T-helper 9 cell (primary cell): ENCODE measurements at places on chromosomes 4 and X.
A peak's percentile ranks its signal among the peaks of the same experiment; 100 is the strongest.

- DNase-seq, result peak; percentile 9
Measured at GRCh38 chr4:185128272-185129119, 14.6 kb upstream of the SLC25A4 start.

DNA sequence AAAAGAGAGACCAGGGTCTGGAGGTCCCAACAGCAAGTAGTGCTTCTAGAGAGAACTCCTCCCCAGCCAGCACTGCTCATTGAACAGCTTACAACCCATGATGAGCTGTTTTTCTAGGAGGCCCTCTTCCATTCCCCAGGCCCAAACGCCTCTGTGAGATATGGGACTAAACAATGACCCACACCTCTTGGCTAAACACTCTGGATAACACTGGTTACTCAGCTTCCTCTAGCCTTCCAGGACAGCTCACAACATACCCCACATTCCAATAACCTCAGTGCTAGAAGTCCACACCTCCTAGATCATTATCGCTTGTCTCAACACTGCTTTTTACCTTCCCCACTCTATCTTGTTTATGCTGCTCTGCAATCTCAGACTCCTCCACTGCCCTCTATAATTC is 35.4 kb upstream of the PGRMC2 start:
- no peak for DNase-seq

DNA sequence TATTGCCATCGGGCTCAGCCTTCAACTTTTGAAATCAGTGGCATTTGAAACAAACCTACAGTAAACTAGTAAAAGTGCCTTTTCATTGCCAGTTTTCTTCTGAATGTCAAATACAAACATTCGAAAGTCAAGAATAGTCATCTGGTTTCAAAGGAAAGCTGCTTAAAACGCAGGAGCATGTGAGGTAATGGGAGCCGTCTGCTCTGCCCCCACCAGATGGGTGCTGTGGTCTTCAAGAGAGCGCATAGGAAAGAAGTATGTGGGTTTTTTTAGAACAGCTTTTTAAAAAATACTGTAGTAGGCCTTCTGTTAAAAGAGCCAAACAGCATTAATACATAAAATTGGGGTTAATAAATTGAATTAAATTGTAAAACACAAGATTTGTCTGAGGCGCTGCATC is 88.6 kb downstream of the STOX2 start:
- DNase-seq, result no peak

GRCh38 chr4:43253541-43253940 is 361.0 kb downstream of the GRXCR1 start:
- DNase-seq, result no peak

GRCh38 chr4:115213716-115214115 is 100.3 kb upstream of the NDST4 start:
- no peak for DNase-seq

GRCh38 chr4:145904413-145905177 is 34.0 kb downstream of the ZNF827 start:
- DNase-seq, result no peak

DNA sequence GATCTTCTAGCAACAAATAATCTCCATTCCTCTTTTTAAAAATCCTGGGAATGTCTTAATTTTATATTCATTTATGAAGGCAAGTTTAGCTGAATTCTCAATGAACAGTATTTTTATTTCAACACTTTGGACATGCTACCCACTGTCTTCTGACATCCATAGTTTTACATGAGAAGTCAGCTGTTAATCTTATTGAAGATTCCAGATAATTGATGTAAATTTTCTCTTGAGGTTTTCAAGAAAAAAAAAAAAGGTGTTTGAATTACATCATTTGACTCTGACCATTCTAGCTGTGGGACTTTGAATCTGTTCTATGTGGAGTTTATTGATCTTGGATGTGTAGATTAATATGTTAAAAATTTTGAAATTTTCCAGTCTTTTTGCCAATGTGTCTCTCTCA is 28.0 kb downstream of the PDHA2 start:
- no peak for DNase-seq
